ENCODE measurements at places on chromosomes 7 and 10. TPM values are rescaled to one million over a fixed set of nuclear protein-coding genes. Genes with fewer than 3 reads are reported as not detected.

Gene PAX4
- not detected for total RNA-seq

Gene FOXI2
- total RNA-seq, result not detected

Gene ODAD2
- total RNA-seq, result not detected

Gene ARHGEF5
- total RNA-seq, result 9.4 TPM

Gene TRUB1
- total RNA-seq, result 20.9 TPM

- no peaks in the 10 kb centered on the region for H3K4me1 ChIP-seq
- no peaks in the 10 kb centered on the region for H3K36me3 ChIP-seq
- H3K4me3 ChIP-seq, result no peak overlapping the region
- H3K27me3 ChIP-seq, result no peaks in the 10 kb centered on the region
- H3K27ac ChIP-seq, result no peak overlapping the region
- DNase-seq, result peak; percentile 59
These were observed 160.9 kb upstream of the BMPER start for GRCh38 chr7:33744293-33745075.

GRCh38 chr10:103795634-103796270 is 59.6 kb downstream of the SH3PXD2A start:
- no peak overlapping the region for H3K4me3 ChIP-seq
- peaks cover 6% of the 10 kb centered on the region for H3K27me3 ChIP-seq
- no peak overlapping the region for H3K27ac ChIP-seq
- peaks cover 12% of the 10 kb centered on the region for H3K4me1 ChIP-seq

DNA sequence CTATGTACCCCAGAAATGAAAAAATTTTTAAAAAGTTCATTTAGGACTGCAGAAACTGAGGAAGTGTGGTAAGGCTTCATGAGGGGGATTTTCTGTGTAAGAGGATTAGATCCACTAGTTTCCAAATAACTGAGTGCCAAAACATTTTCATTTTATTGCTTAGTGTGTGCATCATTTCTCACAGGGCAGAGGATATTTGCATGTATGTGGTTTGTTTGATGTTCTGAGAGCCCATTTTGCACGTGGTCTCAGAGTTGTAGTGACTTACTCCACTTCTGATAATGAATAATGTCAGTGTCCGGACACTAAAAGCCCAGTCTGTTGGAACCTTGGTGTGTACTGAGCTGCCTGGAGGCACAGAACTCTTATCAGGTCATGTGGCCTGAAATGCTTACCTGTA is 299.9 kb downstream of the AUTS2 start:
- H3K27ac ChIP-seq, result no peak overlapping the region
- H3K4me1 ChIP-seq, result no peaks in the 10 kb centered on the region

DNA sequence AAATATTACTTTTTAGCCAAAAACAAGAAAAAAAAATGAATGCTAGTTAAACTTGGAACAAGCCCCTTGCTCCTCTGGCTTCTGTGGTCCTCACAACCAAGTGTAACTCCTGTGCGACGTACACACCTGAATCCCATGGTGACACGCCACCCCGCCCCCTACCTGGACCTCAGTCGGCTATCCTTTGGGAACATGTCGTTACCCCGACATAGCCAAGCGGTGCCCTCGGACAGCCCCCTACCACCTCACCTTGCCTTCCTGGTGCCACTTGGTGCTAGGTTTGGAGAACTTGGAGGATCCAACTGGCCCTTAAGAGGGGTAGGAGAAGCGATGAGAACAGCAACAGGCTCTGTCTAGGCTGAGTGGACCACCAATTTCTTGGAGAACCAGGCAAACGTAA is 12.0 kb upstream of the SMARCD3 start:
- no peaks in the 10 kb centered on the region for H3K4me1 ChIP-seq
- peaks cover 18% of the 10 kb centered on the region for H3K27me3 ChIP-seq
- H3K4me3 ChIP-seq, result no peak overlapping the region
- H3K36me3 ChIP-seq, result no peaks in the 10 kb centered on the region
- no peak overlapping the region for H3K27ac ChIP-seq

DNA sequence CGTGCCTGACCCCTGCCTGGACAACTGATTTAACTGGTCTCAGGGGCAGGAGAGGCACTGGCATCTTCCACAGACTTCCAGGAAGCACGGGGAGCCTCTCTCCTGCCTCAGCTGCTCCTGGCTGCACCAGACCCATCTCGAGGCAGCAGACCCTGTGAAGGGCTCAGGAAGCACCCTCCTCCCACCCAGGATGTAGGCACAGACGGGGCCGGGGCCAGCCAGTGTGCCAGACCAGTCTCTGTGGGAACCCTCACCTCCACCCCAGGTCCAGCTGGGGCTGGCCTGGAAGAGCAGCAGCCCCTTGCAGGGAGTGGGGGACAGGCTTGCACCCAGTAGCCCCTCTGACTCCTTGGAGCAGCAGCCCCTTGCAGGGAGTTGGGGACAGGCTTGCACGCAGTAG is 56.3 kb downstream of the RASGEF1A start:
- DNase-seq, result no peak
- no peak overlapping the region for H3K4me3 ChIP-seq
- no peaks in the 10 kb centered on the region for H3K36me3 ChIP-seq
- H3K27ac ChIP-seq, result no peak overlapping the region
- no peaks in the 10 kb centered on the region for H3K27me3 ChIP-seq
- H3K4me1 ChIP-seq, result no peaks in the 10 kb centered on the region

DNA sequence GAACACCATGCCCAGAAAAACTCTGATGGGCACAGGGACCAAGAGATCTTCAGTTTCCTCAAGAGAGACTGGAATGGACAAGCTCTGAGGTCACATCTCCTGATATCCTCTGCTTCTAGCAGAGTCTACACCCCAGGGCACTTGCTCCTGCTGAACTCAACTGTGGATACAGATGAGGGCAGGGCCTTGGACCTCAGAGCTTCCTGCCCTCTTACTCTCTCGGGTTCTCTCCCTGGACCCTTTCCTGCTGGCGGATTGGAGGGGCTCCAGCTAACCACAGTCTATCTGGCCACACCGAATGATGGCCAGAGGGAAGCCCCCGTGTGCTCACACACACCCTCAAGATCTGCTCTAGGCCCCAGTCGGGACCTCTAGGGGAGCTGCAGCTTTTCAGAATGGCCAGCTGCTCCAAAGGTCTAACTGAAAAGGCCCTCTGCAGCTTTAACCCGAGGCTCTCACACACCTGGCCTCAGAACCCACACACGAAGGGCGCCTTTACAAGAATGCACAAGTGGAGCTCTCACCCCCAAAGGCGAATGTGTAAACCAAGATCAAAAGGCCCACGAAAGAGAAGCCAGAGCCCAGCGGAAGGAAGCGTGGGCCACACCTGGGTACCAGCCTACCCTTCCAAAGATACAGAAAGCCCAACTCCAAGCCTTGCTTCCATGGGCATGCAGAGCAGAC is 65.5 kb downstream of the FAM53B start:
- peaks cover 56% of the 10 kb centered on the region for H3K36me3 ChIP-seq
- H3K27me3 ChIP-seq, result no peaks in the 10 kb centered on the region
- H3K4me1 ChIP-seq, result peaks cover 35% of the 10 kb centered on the region
- peak overlapping the region; percentile 74 for H3K27ac ChIP-seq
- peak; percentile 73 for DNase-seq
- peak overlapping the region; percentile 69 for H3K4me3 ChIP-seq

DNA sequence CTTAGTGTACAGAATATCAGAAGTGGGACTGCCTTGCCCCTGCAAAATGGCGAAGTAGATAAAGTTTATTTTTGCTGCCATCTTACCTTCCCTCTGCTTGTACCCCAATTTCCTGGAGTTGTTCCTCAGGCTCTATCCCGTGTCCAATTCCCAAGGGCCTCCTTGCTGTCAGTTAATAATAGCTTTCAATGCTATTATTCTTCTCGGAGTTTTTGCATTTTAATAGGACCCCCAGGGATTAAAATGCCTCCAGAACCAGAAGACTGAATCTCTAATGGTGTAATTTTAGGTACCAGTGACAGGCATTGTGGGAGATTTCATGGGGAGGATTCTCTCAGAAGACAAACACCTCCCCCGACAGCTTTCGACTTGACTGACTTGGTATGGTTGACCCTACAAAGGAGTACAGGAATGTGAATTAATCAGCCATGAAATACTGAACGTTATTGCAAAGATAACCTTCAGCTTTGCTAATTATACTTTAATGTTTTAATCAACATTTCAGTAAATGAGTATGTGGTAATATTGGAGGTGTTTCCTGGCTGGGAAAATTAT is 75.2 kb downstream of the ZNF22 start:
- H3K4me1 ChIP-seq, result no peaks in the 10 kb centered on the region
- H3K4me3 ChIP-seq, result no peak overlapping the region
- H3K27ac ChIP-seq, result no peak overlapping the region
- H3K27me3 ChIP-seq, result peaks cover 11% of the 10 kb centered on the region
- no peaks in the 10 kb centered on the region for H3K36me3 ChIP-seq
- no peak for DNase-seq

- H3K4me3 ChIP-seq, result no peak overlapping the region
- H3K27ac ChIP-seq, result no peak overlapping the region
- no peak for DNase-seq
- no peaks in the 10 kb centered on the region for H3K27me3 ChIP-seq
These were observed 32.1 kb downstream of the ZNF783 start for GRCh38 chr7:149293946-149294633.

DNA sequence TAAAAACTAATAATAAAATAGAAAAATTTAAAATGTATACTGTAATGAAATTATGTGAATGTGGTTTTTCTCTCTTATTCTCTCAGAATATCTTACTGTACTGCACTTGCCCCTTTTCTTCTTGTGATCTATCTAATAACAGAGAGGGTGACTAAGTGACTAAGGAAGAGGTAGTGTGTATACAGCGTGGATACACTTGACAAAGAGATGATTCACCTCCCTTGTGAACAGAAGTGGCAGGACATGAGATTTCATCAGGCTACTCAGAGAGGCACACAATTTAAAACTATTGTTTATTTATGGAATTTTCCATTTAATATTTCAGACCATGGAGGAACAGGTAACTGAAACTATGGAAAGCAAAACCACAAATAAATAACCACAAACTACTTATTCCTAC is 806.6 kb upstream of the GHITM start:
- H3K27me3 ChIP-seq, result no peaks in the 10 kb centered on the region
- H3K4me1 ChIP-seq, result no peaks in the 10 kb centered on the region
- no peak overlapping the region for H3K4me3 ChIP-seq
- DNase-seq, result no peak
- H3K27ac ChIP-seq, result no peak overlapping the region

DNA sequence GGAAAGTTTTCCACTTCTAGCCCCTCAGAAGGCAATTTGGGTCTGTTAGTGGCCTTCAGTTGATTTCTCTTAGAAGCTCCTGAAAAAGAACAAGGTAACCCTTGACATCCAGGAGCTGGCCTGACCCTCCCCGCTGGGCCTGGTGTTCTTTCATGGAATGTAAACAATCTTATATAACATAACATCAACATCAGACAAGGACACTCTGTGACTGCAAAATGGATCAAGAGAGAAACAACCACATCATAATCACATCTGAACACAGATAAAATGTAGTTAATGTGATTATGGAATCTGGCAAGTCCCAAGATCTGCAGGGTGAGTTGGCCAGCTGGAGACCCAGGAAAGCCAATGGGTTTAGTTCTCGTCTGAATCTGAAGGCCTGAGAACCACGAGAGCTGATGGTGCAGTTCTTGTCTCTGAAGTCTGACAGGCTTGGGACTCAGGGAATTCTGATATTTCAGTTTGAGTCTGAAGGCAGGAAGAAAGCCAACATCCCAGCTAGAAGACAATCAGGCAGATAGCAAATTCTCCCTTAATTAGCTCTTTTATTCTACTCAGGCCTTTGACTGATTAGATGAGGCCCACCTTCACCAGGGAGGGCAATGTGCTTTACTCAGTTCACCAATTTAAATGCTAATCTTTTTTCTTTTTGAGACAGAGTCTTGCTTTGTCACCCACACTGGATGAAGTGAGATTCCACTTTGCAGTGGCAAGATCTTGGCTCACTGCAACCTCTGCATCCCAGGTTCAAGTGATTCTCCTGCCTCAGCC is 91.4 kb upstream of the NAMPT start:
- no peak overlapping the region for H3K27ac ChIP-seq
- H3K4me1 ChIP-seq, result peaks cover 7% of the 10 kb centered on the region
- no peak for DNase-seq

GRCh38 chr10:79243181-79244067 is 103.8 kb upstream of the PPIF start:
- peak; percentile 92 for DNase-seq
- peaks cover 22% of the 10 kb centered on the region for H3K36me3 ChIP-seq
- H3K27me3 ChIP-seq, result no peaks in the 10 kb centered on the region
- H3K4me3 ChIP-seq, result peak overlapping the region; percentile 96

DNA sequence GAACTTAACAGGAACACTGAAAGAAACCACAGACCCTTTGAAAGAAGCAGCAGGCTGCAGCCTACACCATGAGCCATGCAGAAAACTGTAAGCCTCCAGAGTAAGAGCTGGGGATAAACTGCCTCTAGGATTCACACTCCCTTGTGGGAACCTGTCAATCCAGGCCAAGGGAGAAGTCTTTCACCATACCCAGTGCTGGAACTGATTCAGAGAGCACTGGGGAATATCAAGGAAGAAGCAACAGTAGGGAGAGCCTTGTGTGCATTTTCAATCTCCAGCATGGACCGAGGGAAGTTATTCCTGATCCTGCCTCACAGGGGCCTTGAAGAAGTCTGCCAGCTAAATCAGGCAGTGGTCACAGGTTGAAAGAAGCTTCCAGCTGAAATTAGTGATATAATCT is 282.2 kb downstream of the AGMO start:
- no peak overlapping the region for H3K4me3 ChIP-seq
- H3K4me1 ChIP-seq, result no peaks in the 10 kb centered on the region
- no peak overlapping the region for H3K27ac ChIP-seq
- H3K36me3 ChIP-seq, result no peaks in the 10 kb centered on the region

DNA sequence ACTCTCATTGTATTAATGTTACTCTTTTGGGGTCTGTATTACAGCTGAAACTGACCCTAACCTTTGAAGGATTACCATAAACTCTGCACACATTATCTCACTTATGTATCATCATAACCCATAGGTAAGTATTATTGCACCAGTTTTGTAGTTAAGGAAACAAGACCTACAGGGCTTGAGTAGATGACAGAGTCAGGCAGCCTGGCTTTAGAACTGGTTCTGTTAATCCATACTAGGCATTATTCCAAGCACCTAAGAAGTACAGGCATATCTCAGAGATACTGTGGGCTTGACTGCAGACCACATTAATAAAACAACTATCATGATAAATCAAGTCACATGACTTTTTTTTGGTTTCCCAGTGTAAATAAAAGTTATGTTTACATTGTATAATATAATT is 17.1 kb upstream of the AKR1B1 start:
- H3K27ac ChIP-seq, result no peak overlapping the region
- H3K4me3 ChIP-seq, result no peak overlapping the region
- H3K27me3 ChIP-seq, result peaks cover 5% of the 10 kb centered on the region
- H3K36me3 ChIP-seq, result no peaks in the 10 kb centered on the region

DNA sequence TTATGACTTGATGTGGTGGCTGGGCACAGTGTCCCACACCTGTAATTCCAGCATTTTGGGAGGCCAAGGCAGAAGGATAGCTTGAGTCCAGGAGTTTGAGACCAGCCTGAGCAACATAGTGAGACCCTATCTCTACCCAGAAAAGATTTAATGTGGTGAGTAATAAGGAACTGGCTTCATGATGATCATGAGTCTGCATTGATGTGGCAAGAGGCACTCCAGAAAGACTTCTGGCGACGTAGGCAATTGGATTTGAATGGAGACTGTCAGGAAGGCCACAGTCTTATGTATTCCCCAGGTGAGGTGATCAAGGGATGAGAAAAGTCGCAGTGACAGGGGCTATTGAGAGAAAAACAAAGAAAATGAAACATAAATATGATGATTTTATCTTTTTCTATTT is 138.0 kb downstream of the CACNB2 start:
- H3K27me3 ChIP-seq, result no peaks in the 10 kb centered on the region
- no peak for DNase-seq
- H3K36me3 ChIP-seq, result no peaks in the 10 kb centered on the region
- H3K27ac ChIP-seq, result no peak overlapping the region

Measured in activated CD4-positive, alpha-beta T cell treated with anti-CD3 and anti-CD28 coated beads, Interleukin-2, amount 10 ng/mL, durations not matched to agents 24 days and 14 days (primary cell).